ENCODE measurements at places on chromosomes 4 and X. TPM values are rescaled to one million over a fixed set of nuclear protein-coding genes. Genes with fewer than 3 reads are reported as not detected.

Gene NLGN4X
- not detected for total RNA-seq

Gene DCAF8L2
- not detected for total RNA-seq

- H3K27me3 ChIP-seq, result no peaks in the 10 kb centered on the region
- H3K4me3 ChIP-seq, result no peak overlapping the region
- H3K4me1 ChIP-seq, result no peaks in the 10 kb centered on the region
- H3K27ac ChIP-seq, result no peak overlapping the region
- H3K36me3 ChIP-seq, result no peaks in the 10 kb centered on the region
Observed at GRCh38 chrX:122091571-122091970, 1044.2 kb downstream of the GLUD2 start.

DNA sequence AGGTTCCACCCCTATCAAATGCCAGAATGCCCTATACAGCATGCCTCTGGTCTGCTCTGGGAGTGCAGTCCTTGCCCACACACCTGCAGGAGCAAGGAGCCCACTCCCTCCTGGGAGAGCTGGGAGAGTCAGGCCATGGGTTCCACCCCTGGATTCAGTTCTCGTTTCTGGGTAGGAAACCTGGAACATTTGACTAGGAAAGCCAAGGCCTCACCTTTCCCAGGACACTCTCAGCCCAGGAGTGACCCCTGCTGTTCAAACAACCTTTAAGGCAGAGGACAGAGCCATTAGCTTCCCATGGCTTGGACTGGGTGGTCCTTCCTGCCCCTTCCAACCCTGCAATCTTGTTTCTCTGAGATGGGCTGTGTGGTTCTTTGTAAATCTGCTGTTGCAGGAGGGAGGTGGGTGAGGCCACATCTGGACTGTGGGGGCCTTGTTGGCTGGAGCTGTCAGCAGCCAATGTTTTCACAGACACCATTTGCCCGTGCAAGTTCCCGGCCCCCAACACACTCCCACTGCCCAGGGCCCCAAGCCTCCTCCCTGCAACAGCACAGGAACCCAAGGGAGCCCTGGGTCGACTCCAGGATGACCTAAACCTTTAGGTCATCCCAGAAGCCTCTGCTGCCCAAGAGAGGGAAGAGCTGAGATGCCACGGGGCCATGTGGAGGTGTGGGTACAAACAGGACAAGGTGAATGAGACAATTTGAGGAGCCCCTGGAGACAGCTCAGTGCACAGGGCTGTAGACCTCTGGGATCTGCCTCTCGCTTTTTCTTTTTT lies 104.4 kb downstream of the PJA1 start:
- no peak overlapping the region for H3K4me3 ChIP-seq
- no peak for DNase-seq
- no peak overlapping the region for H3K27ac ChIP-seq
- no peaks in the 10 kb centered on the region for H3K36me3 ChIP-seq
- H3K27me3 ChIP-seq, result no peaks in the 10 kb centered on the region

GRCh38 chrX:71492231-71493065 lies 40.5 kb upstream of the OGT start:
- H3K27ac ChIP-seq, result no peak overlapping the region
- H3K36me3 ChIP-seq, result no peaks in the 10 kb centered on the region
- peaks cover 5% of the 10 kb centered on the region for H3K4me1 ChIP-seq

DNA sequence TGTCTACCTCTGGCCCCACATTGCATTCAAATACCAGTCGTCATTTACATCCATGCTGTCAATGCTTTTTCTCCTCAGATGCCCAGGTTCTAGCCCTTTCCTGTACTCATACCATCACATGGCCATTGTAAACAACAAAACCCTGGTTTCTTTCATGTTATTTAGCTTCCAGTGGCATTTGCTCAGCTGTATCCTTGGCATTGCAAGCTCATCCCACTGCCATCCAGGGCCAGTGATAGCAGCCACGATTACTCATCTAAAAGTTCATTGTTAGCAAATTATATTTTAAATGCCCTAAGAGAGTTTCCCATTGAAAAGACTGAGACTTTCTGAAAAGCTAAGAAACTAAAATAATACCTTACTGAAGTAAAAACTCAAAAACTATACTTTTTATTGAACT lies 34.0 kb downstream of the VEGFC start:
- H3K27me3 ChIP-seq, result no peaks in the 10 kb centered on the region
- H3K36me3 ChIP-seq, result no peaks in the 10 kb centered on the region
- no peaks in the 10 kb centered on the region for H3K4me1 ChIP-seq
- no peak overlapping the region for H3K27ac ChIP-seq
- DNase-seq, result no peak
- no peak overlapping the region for H3K4me3 ChIP-seq

DNA sequence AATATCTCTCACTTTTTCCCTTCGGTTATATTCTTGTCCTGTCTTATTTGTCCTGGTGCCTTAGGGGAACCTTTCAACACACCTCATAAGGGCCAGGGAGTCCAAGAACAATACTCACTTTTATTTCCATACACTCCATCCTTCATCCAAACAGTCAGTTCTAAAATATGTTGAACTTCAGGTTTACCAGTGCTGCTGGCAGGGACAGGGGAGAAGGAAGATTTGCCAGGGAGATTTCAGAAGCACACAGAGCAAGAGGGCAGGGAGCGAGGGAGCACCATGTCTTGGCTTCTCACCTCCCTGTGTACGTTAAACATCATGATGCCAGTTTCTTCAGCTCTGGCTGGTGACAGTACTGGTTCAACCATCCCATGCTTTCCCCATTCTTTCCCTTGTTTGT lies 631.1 kb upstream of the FAT1 start:
- H3K27me3 ChIP-seq, result no peaks in the 10 kb centered on the region
- H3K4me1 ChIP-seq, result no peaks in the 10 kb centered on the region
- H3K36me3 ChIP-seq, result no peaks in the 10 kb centered on the region

- H3K27ac ChIP-seq, result no peak overlapping the region
- no peak for DNase-seq
- H3K4me3 ChIP-seq, result no peak overlapping the region
- no peaks in the 10 kb centered on the region for H3K27me3 ChIP-seq
Observed at GRCh38 chr4:172129593-172129992, 316.4 kb downstream of the GALNTL6 start.
